Activated T-cell treated with anti-CD3 and anti-CD28 coated beads, Interleukin-2, amount 50 U/mL, for 1 hour (primary cell): ENCODE measurements at places on chromosomes 7 and 10.

GRCh38 chr10:24545585-24545984 lies 178.1 kb downstream of the ARHGAP21 start:
- DNase-seq: no peak

- DNase-seq: no peak
Measured at GRCh38 chr7:132806834-132807233, 230.6 kb upstream of the PLXNA4 start.

DNA sequence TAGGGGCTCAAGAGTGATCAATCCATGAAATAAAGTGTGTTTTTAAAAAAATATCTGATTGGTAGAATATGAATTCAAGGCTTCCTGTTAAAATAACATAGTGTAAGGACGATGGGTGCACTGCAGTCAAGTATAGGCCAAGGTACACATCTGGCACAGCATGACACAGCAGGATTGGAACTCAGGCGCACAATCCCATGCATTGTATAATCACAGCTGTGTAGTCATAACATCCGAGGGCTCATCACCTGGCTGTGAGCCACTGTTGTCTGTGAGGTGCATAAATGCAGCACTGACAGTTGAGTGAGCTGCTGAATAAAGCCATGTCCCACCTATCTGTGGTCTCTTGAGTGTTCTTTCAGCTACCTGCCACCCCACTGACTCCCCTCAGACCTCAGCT lies 142.3 kb upstream of the HPS1 start:
- no peak for DNase-seq

- DNase-seq: no peak
Measured at GRCh38 chr7:109318136-109318535, 748.5 kb downstream of the DNAJB9 start.

GRCh38 chr10:2509081-2509531 lies 558.2 kb upstream of the PFKP start:
- DNase-seq: no peak

DNA sequence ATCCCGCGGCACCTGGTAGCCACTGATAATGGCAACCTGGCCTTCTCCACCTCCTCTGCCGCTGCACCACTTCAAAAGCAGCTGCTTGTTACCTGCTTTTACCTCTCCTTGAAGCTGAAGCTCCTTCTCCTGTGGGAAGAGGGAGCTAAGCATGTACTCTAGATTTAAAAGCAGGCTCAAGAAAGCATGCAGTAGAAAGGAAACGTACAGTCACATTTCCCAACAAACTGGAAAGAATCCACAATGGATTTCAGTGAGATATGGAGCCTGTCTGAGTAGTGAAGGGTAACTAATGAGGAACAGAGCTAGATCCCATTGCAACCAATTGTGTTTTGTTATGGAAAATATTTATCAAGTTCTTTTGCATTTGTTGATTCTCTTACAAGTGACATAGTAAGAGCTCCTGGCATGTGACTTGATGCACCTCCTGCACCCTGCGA lies 457.4 kb upstream of the GALNT17 start:
- DNase-seq: no peak

DNA sequence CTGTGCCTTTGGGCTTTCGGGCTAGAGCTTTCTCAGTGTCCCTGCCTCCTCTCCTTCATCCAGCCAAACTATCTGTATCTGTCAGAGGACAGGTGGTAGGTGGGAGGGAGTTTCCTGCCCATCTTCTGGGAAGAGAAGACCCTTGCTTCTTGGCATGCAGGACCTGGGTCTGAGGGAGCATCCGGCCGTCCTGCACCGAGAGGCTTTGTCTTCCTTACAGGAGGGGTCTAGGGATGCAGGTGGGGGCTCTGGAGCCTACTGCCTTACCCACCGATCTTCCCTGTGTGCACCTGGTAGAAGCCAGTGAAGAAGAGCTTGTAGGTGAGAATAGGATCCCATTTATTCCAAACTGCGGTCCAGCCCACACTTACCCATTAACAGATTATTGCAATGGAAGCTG lies 5.8 kb upstream of the KLF6 start:
- no peak for DNase-seq

GRCh38 chr10:80532571-80532970 lies 5.1 kb upstream of the SH2D4B start:
- DNase-seq: no peak

GRCh38 chr7:42099470-42100155 lies 137.4 kb downstream of the GLI3 start:
- DNase-seq: no peak

GRCh38 chr7:66725843-66726242 lies 14.7 kb upstream of the RABGEF1 start:
- no peak for DNase-seq

DNA sequence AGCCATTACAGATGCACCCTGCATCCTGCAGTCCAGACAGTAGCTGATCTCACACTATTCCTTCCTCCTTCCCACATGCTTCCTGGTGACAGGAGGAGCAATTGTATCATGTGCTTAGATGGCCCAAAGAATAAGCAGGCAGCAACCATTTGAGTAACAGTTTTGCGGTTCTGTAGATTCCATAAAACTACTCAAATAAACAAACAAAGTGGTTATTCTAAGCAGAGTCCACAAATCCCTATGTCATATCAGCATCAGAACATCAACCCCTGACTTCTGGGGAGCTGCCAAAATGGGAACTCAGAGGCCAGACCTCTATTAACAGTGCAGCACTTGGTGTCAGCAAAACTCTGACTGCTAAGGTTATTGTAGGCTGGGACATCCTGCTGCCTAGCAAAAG lies 226.0 kb downstream of the SORCS1 start:
- no peak for DNase-seq

- peak; percentile 5 for DNase-seq
Measured at GRCh38 chr7:87047-87446, 105.3 kb upstream of the FAM20C start.

- no peak for DNase-seq
Measured at GRCh38 chr7:75977743-75978142, 16.7 kb downstream of the TMEM120A start.

- DNase-seq: no peak
Measured at GRCh38 chr7:22665923-22666322, 61.1 kb upstream of the IL6 start.

DNA sequence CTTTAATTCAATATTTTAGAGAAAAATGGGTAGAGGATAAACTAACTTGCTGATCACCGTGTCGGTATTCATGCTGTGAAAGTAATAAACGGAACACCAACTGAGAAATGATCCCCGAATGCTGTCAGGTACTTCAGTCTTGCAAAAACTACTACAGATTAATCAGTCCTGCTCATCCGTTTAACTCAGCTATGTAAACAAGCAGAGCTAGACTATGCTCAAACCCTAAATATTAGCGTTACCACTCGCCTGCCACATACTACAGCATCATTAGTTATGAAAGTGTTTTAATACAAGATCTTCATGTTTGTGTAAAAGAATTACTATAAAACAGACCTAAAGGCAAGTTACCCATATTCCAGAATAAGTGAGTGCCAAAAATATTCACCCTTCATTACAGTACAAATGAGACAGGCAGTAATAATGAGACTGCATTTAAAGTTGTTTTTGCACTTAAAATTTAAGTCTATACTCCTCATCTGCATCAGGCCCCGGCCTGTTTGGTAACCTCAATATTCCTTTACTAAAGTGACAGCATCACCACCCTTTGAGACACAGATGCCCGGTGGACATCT lies 952 bp downstream of the DNMBP start:
- DNase-seq: no peak

- peak; percentile 14 for DNase-seq
Measured at GRCh38 chr7:157526005-157526912, 189.5 kb downstream of the DNAJB6 start.

GRCh38 chr7:99000904-99001465 lies 122.7 kb downstream of the TRRAP start:
- no peak for DNase-seq

DNA sequence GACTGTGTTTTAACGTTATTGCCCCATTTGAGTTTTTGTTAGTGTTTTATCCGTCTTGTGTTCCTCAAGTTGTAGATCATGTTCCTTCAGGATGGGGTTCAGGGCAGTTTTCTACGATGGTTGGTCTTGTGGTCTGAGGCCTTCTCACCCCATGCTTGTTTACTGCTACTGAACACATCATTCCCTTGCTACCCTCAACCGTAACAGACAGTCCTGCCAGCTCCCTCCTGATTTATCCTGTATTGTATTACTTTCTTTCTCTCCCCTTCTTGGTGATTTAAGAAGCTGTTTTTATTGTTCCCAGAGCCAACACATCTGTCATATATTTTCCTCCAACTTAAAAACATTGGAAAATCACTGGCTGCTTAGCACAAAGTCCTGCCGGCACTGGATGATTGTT lies 719.8 kb downstream of the INHBA start:
- DNase-seq: no peak
